ENCODE measurements at places on chromosomes 11 and 22. TPM values are rescaled to one million over a fixed set of nuclear protein-coding genes. Genes with fewer than 3 reads are reported as not detected.

- no peak for DNase-seq
Measured at GRCh38 chr11:124108156-124108555, 7.1 kb upstream of the VWA5A start.

Gene TSGA10IP
- not detected for total RNA-seq

DNA sequence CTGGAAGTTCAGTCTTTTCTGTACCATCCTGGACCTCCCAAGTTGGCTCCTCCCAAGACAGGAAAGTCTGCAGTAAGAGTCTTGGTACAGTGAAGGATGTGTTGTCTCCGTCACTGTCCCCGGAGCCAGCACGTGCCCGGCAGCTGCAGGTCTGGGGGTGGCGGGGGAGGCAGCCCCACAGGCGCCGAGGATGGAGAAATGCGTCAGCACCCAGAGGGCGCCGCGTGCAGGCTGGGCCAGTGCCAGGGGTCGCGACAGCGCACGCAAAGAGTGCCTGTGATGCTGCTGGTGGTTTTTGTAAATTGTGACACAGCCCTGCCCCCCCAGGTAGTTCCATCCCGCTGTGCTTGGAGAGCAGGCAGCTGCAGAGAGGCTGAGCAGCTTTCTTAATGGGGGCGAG lies 1200.5 kb downstream of the BRD1 start:
- no peak for DNase-seq

Gene TMEM258
- total RNA-seq: 96.6 TPM

GRCh38 chr11:84261707-84262106 lies 975.5 kb upstream of the CCDC90B start:
- no peak for DNase-seq

Gene USP2
- total RNA-seq: 13.7 TPM

DNA sequence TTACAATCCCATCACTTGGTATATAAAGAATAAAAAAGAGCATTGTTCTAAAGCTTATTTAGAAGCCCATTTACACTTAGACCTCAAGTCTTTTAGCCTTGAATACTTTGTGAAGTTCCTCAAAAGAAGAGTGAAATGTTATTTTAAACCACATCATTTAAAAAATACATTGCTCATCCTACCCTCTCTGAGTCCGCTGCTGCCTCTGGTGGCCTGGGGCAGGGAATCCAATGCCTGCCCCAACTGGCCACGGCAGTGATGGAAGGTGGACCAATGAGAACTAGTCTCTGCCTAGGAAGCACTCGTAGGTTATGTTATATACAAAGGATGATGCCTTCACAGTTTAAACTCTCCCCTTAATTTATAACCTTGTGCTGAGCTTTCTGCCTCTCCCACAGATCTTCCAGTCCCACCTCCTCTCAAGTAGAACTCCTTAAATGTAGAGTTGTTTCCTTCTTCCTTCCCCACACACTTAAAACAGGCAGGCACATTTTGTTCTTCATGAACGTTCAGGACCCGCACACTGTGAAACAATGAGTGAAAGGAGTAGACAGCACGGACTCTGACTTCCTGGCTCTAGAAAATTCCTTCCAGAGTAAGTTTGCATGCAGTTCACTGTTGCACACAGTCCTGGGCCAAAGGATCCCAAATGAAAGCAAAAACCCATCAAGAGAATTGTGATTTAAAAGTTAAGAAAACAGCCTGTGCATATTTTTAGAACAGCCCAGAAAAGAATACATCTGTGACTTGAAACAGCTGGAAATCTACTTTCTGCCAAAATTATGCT lies 167.8 kb downstream of the RRAS2 start:
- DNase-seq: no peak

DNA sequence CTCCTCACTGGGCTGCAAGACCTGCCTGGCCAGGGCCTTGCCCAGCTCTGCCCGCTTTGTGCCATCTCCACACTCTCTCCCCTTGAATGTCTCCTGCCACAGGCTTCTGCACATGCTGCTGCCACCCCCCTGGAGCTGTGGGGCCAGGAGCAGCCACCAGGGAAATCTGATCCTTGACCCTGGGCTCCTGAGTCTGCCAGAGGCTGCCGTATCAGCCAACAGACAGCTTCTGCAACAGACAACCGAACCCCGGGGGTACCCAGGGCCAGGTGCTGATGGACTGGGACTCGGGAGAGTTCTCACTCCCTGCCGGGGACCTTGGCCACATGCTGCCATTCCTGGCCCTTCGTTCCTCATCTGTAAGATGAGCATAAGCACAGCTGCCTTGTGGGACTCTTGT lies 3.3 kb upstream of the PPARA start:
- DNase-seq: peak; percentile 53

DNA sequence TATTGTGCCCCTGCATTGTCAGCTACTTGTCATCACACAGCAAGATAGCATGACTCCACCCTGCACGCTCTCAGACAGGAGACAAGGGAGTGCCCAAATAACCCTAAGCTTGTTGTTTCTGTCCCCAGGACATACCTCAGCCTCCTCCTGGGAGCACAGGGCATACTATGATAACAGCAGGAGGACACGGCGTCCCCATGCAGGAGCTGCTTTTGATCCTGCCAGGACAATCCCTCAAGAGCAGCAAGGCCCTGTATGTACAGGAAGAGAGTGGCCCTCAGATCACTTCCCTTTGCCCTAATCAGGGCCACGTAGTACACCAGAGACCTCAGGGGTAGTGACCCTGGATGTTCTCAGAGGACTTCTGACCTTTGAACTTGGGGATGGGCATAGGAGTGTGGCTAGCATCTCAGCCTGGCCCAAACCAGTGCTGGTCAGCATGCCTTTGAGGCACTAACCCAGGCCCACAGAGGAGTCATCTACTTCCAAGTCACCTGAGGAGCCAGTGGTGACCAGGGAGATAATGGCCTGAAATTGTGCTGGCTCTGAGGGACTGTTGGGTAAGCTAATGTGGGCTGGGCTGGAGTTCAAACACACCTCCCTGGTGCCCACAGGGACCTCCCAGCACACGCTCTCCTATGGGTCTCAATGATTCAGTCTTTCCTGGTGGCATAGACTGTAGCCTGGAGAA lies 9.2 kb downstream of the APOA4 start:
- DNase-seq: no peak

DNA sequence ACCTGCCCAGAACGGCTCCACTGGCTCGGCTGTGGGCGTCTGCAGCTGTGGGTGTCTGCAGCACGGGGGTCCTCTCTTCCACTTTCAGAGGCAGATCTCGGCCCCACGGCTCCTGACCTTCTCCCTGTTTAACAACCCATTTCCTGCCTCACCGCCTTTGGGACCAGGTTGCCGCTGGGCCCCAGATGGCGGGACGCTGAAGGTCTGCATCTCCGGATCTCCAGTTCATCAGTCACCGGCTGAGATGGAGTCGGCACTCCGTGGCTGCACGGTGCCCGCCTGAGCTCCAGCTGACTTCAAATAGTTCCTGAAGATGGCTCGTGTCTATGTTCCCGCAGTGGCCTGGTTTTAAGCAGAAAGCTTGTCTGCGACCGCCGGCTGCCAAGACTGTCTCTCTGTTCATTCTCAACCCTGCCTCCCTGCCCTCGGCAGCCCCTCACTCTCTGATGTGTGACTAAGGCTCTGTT lies 475.9 kb downstream of the BRD1 start:
- DNase-seq: peak; percentile 37

Gene CSF2RB
- 10.1 TPM for total RNA-seq

GRCh38 chr22:49627217-49628181 lies 200.2 kb downstream of the BRD1 start:
- DNase-seq: no peak

DNA sequence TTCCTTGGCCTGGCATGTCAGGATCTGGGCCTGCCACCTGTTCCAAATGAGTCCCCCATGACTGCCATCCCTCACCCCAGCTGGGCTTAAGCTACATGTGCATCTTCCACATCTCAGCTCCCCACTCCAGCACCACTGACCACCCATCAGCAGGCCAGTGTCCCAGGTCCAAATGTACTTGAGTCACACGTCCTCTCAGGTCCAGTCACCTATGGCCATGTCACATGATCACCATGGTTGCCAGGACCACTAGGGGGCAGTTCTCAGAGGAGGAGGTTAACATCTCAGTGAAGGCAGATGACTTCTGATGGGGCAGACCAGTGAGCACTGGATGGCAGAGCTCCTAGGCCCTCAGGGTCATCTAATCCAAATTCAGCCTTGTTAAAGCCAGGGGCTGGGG lies 41.9 kb upstream of the WNT11 start:
- no peak for DNase-seq

Gene FOLR2
- 28.4 TPM for total RNA-seq

DNA sequence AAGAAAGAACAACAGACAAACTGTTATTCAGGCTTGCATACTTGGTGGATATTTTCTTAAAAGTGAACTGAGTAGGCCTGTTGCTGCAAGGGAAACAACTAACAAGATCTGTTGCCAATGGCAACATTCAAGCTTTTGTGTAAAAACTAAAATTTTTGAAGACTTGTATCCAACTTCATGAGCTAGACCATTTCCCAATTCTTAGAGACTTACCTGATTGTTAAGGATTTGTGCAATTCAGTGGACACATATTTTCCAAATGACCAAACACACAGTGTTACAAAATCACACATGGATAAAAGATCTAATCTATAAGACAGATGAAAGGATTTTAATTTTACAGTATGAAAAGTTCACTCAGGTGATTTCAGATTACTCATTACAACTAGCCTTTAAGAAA lies 564.1 kb downstream of the CNTN5 start:
- no peak for DNase-seq

DNA sequence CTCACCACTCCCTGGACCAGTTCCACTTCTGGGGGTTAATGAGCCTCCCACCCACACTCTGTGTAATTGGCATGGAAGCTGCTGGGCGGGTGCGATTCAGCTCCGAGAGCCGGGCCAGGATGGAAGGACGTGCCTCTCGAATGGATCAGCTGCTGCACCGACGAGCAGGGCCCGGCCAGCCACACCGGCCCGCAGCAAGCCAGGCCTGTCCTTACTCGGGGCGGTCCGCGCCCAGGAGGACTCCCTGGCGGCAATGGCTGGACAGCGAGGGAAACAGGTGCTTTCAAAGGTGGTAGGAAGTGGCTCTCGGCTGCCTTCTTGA lies 4.3 kb upstream of the SHISAL1 start:
- DNase-seq: no peak

Gene OR4D5
- not detected for total RNA-seq

DNA sequence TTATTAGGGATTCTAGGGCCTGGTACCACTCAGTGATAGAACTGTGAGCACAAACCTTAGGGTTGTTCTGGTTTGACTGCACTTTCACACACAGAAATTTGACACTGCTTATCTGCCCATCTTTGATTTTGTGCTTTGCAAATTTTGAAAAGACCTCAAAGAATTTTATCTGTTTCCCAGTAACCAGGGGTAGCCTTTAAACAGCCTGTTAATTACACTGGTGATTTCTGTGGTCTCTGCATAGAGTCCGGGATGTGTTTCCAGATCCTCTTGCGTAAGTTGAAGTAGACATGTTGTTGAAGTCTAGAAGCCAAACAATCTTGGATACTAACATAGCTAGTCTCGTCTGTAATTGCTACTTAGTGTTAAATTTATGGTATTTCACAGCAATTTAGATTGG lies 75.3 kb downstream of the C22orf31 start:
- DNase-seq: no peak

- DNase-seq: no peak
Measured at GRCh38 chr11:110362971-110363509, 66.6 kb upstream of the RDX start.

GRCh38 chr11:62788991-62789390 lies 1.8 kb downstream of the TMEM179B start:
- no peak for DNase-seq

Gene CEND1
- not detected for total RNA-seq

Gene ATXN10
- total RNA-seq: 130 TPM

Gene LRRC32
- 192 TPM for total RNA-seq

DNA sequence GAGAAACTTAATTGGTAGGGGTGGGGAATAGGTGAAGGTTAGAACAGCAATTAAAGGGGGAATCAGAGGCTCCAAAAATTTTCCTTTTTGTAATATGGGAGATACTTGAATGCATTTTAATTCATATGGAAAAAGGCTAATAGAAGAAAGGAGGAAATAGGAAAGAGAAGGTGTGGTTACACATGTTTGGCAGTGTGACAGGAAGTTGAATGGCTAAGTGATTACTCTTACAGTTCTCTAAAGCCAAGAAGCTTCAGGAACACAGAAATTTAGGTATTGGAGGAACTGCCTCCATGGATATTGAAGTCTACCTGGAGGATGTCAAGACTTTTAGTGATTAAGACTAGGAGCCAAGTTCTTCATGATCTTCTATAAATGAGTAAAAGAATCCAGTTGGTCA lies 6.3 kb downstream of the NXPE2 start:
- DNase-seq: no peak

Gene OR51L1
- total RNA-seq: not detected

- no peak for DNase-seq
Measured at GRCh38 chr11:11788063-11788710, 53.6 kb upstream of the USP47 start.

DNA sequence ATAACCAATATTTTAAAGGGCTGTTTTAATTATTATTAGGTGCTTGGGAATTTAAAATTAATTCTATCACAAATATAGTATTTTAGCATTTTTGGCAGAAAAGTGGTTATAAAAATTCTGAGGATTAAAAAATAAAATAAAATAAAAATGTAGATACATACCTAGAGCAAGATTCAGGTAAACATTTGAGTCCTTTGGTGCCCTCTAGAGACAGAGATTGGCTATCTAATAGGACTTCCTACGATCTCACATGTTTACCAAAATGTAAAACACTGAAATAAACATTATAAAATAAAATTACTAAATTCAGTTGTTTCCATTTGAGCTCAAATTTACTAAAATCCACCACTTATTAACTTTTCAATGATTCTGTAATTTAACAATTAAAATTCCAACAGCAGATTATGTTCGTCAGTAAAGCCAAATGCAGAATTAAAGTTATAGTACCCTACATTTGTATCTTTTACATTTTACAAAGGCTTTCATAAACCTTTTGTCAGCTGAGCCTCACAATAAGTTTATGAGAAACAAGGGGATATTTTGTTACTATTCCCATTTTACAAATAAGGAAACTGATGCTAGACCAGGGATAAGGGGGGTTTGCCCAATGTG lies 27.7 kb downstream of the SLC36A4 start:
- DNase-seq: no peak

Gene H19
- 1,096 TPM for total RNA-seq

GRCh38 chr22:21047730-21048129 lies 2.0 kb downstream of the LRRC74B start:
- no peak for DNase-seq

GRCh38 chr22:22815397-22816170 lies 72.0 kb upstream of the IGLL5 start:
- DNase-seq: no peak

- no peak for DNase-seq
Measured at GRCh38 chr11:74460481-74461154, 6.7 kb downstream of the KCNE3 start.

GRCh38 chr22:50676180-50676636 lies 3.6 kb downstream of the SHANK3 start:
- peak; percentile 31 for DNase-seq

Gene CCDC15
- total RNA-seq: 2.8 TPM

- DNase-seq: no peak
Measured at GRCh38 chr11:44575288-44575672, 9.8 kb downstream of the CD82 start.

DNA sequence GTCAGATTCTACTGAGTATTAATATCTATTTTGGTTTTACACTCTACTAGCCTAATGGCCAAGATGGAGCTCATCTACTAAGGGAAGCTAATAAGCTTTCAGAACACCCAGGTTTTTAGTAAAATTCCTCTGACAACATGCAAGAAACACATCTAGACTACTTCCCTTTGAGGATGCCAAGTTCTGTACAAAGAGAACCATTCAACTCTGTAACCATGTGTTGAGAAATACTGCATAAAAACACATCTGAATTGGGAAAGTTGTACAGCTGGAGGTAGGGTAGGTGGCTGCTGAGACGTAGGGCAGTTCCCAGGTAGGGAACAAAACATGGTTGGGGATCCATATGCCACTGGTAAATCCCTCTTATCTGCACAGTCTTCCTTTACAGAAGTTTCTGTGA lies 66.2 kb downstream of the SC5D start:
- DNase-seq: no peak

Gene GLYATL2
- total RNA-seq: 0.27 TPM

Measured in sciatic nerve (tissue), 2 donors.